ENCODE measurements at places on chromosomes 6 and 20. TPM values are rescaled to one million over a fixed set of nuclear protein-coding genes. Genes with fewer than 3 reads are reported as not detected.

The ADTRP gene
- 11.3 TPM for total RNA-seq

The CST7 gene
- 54.6 TPM for total RNA-seq

The JPH2 gene
- not detected for total RNA-seq

The OPRM1 gene
- not detected for total RNA-seq

The FRK gene
- not detected for total RNA-seq

The SIM1 gene
- total RNA-seq, result not detected

The PRSS16 gene
- total RNA-seq, result 0.65 TPM

The SIRPB1 gene
- 7.4 TPM for total RNA-seq

The BPI gene
- not detected for total RNA-seq

The JAG1 gene
- total RNA-seq, result 0.15 TPM

The CCDC170 gene
- total RNA-seq, result not detected

The TNXB gene
- 4.8 TPM for total RNA-seq

The LY6G6F gene
- not detected for total RNA-seq

The WFDC10B gene
- not detected for total RNA-seq

The TRMT6 gene
- 13.5 TPM for total RNA-seq
